Stimulated activated CD4-positive, alpha-beta T cell treated with anti-CD3 and anti-CD28 coated beads, Interleukin-4, amount 100 ng/mL, for 4 hours (primary cell): ENCODE measurements at places on chromosomes 12 and 14.

- DNase-seq = no peak
Observed at GRCh38 chr12:106194351-106194750, 53.5 kb downstream of the CKAP4 start.

GRCh38 chr14:101217080-101217463, 313.6 kb upstream of the RTL1 start:
- no peak for DNase-seq

- DNase-seq = no peak
Observed at GRCh38 chr14:103529383-103530365, 678 bp downstream of the TRMT61A start.

- DNase-seq = no peak
Observed at GRCh38 chr12:19316425-19316824, 122.9 kb upstream of the AEBP2 start.

GRCh38 chr14:64202716-64203115, 91.5 kb downstream of the ESR2 start:
- DNase-seq = no peak

- DNase-seq = no peak
Observed at GRCh38 chr14:96843137-96843536, 46.0 kb downstream of the VRK1 start.

GRCh38 chr12:124267205-124267778, 27.6 kb upstream of the RFLNA start:
- no peak for DNase-seq

DNA sequence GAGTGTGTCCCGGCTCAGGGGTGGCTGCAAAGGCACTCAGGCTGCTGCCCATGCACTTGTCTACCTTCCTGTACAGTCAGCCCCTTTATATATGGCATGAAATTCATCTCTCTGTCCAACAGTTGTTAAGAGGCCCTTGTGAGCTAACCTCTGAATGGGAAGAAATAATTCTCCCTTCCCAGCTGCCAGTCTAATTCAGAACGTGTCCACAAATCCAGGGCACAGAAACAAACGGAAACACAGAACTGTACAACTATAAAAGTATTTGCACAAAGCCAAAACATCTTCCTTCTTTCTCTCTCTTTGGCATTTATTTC, 849 bp downstream of the KRT5 start:
- DNase-seq = no peak

- no peak for DNase-seq
Observed at GRCh38 chr14:56846970-56847930, 37.0 kb upstream of the OTX2 start.

DNA sequence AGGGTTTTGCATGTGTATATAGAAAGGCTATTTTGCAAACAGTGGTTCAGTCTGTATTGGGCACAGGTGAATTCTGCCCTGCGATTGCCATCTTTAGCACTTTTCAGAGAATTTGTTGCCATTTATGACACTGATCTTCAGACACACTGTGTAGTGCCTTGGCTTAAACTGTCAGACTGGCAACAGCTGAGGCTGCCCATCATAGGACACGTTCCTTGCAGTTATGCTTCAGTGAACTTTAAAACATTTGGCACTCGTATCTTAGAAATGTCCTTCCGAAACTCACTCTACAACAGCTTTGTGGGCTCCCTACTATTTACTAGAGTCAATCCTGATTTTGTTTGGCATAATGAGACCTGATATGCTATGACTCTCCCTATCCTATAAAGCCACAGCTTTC, 29.1 kb downstream of the AP5M1 start:
- DNase-seq = no peak

DNA sequence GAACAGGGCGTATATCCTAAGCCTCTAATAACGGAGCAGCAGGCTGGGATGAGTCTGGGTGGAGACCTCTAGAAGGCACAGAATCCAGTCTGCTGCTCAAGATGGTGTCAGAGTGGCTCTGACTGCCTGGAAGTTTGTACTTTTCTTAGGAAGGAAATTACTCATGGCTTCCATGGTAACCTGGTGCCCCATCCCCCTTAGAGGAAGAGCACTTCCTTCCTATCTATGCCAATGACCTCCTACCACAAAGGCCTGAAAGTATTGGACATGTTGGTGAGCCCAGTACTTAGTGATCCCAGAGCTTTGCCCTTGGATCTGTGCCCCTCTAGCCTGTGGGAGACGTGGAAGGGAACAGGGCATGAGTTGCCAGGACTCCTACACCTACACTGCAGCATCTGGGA, 1.5 kb downstream of the BATF start:
- peak; percentile 49 for DNase-seq

DNA sequence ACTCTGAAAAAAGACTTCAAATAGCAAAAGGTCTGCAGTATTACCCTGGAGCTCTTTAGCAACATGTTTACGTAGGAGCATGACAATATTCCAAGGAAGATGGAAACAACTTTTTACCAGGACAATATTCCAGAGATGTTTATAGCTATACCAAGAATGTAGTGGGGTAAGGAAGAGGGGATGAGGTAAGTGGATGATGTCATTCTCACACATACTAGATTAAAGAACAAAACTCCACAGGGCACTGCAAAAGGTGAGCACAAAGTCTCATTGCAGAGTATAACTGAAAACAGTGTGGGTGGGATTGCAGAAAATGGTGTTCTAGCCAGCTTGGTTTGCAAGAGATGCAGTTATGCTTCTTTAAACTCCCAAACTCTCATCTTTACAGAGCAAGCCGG, 8.4 kb downstream of the CMTM5 start:
- DNase-seq = no peak

- DNase-seq = no peak
Observed at GRCh38 chr12:105920161-105920684, 218.5 kb downstream of the NUAK1 start.

DNA sequence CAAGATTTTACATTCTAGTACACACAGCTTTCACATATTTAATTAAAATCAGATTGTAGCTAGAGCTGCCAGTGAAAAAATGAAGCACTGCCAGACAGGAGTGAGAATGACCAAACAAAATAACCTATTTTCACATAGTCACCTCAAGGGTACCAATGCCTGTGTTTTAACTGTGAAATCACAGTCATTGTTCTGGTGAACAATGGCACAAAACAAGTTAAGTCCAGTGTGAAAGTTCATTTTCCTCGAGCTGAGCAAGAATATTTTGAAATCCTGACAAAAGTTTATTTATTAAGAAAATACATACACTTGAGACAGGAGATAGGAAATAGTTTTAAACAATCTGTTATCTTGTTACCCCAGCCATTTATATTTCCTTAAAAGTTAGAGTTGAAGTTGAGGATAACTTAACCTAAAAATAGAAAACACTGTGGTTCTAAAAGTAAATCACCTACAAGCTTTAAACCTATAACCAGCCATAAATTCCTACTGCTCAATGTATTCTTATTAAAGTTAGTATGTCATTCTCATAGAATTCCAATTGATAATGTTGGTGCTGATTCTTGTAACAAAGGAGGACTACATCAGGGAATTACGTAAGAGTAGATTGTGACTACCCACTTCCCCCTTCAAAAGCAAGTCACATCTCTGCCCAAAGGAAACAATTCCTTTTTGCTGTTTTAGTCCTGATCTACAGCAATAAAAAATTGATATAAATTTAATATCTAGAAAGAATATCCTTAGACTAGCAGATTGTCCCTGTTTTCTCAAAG, 15.9 kb downstream of the DENND5B start:
- no peak for DNase-seq

DNA sequence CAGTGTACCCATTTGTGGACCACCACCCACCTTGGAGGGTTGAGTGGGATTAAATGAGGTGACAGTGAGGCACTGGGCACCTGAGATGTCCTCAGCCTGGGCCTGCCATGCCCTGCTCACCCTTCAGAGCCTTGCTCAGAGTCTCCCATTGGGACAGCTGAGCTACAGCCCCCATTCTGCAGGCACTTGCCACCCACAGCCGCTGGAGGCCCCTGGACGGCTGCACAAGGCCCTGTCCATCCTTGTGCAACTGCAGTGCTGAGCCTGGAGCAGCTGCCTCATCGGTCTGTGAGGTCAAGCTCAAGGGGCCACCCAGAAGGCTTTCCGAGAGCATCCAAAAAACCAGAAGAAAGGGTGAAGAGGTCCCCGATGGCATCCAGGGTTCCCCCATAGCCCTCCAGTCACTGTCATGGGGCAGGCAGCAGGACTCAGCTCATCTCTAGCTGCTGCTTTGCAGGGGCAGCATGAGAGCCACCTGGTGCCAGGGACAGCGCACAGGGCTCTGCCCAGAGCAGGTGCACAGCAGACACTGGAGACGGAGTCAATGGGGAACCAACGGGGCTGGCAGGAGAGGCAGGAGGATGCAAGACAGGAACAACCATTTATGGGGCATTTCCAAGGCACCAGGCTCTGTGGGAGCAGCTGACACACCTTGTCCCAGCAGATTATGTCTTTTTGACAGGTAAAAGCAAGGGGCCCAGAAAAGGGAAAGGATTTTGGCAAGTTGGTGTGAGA, 84.6 kb downstream of the ARL6IP4 start:
- no peak for DNase-seq

GRCh38 chr12:8466241-8466640, 10.5 kb downstream of the CLEC6A start:
- no peak for DNase-seq

DNA sequence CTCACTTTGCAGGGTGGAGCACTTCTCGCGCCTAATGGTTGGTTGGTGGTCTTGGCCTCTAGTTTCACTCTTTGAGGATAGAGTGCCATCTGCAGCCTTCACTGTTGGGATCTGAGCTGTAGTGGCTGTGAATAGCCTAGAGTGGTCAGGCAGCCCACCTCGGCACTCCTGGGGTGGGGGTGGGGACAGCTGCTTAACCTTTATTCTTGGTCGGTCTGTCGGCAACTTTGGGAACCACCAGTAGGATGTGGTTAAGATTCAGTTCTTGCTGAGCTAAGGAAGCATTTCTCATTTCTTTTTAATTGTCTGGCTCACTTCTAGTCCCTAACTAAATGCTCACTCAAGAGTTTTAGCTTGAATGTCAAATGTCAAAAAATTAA, 21.1 kb downstream of the TMBIM6 start:
- no peak for DNase-seq

DNA sequence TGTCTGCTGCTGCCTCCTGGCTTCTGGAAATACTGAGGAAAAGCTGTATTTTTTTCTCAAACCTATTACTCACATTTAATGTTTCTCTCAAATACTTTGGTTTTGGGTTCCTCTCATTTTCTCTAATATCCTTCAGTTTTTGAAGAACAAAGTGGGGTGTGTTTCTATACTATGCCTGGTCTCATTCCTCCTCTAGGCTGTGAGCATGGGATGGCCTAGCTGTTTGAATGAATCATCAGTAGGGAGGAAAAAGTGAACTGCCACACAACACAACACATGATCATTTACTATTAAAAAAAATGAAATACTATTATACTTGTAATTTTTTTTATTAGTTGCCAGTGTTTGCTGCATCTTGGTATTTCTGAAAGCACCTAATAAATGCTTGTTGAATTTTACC, 11.3 kb upstream of the SMCO3 start:
- no peak for DNase-seq

- no peak for DNase-seq
Observed at GRCh38 chr12:51920046-51920445, 12.7 kb downstream of the ACVRL1 start.

- no peak for DNase-seq
Observed at GRCh38 chr12:129659961-129660622, 243.7 kb downstream of the TMEM132D start.

DNA sequence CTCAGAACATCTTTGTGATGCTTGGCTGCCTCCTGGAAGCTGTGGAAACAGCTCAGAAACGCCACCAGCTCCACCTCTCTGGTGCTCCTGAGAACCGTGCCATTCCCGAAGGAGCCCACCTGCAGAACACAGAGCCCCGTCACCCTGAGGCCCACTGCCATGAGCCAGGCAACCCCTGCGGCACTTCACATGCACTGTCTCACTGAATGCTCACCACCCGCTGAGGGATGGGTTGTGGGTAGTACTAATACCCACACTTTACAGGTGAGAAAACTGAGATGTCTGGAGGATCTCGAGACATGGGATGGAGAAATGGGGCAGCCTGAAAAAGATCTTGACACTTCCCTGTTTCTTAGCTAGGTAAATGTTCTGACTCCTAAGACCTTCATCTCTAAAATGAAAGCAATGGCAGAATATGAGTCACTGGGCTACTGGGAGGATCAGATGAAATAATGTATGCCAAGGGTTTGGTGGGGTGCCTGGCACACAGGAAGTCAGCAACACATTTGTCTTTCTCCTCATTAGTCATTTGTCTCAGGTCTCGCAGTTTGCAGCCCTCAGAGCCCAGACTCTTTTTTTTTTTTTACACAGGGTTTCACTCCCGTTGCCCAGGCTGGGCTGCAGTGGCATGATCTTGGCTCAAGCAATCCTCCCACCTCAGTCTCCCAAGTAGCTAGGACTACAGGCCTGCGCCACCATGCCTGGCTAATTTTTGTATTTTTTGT, 5.3 kb downstream of the OASL start:
- peak; percentile 32 for DNase-seq

DNA sequence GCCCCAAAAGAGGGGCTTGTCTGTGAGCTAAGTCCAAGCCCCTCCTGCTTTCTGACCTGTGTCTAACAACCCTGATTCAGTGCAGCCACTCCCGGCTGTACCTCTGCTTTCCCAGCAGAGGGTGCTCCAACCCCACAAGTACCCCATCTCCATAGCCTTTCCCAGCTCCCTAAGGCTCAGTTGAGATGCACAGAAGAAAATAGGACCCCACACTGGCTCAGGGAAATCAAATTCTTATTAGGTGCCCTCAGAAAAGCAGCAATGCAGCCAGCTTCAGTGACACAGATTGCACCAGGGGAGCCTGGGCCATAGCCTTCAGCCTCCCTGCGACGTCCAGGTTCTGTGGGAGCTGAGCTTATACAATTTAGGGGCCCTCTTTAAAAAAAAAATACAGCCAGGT, 49.9 kb downstream of the LRRC74A start:
- DNase-seq = peak; percentile 37

- no peak for DNase-seq
Observed at GRCh38 chr12:57693317-57693658, 644 bp upstream of the OS9 start.

DNA sequence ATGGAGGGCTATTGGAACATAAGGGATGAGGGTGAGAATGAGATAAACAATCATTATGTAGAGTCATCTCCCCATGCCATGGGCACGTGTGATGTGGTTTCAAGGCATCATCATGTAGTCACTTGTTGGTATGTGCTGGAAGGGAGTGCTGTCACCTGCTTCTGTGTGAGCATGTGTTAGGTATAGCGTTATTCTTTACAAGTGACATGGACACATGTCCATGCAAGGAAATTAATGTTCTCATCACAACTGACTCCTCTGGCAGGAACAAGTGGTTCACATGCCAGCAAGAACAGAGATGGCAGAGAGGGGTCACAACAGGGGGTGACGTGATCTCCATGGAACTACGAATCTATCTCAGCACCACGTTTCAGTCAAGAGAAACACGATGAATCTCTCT, 815.8 kb downstream of the BCL11B start:
- no peak for DNase-seq

DNA sequence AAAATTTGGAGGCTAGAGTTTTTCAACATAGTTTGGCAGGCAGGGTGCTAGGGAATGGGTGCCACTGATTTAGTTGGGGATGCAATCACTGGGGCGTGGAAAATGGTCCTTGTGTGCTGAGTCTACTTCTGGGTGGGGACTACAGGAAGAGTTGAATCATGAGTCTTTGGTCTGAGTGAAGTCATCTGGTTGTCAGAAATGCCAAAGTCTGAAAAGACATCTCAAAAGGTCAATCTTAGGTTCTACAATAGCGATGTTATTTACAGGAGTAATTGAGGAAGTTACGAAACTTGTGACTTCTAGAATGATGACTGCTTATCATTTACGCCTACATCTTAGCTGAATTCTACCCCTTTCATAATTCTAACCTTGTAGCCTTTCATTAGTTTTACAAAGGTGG, 209.1 kb downstream of the NUBPL start:
- DNase-seq = no peak
